ENCODE measurements at places on chromosomes 5 and 9.
A peak's percentile ranks its signal among the peaks of the same experiment; 100 is the strongest.

GRCh38 chr9:113155911-113156588 lies 5.2 kb downstream of the SLC31A2 start:
- DNase-seq, result no peak

DNA sequence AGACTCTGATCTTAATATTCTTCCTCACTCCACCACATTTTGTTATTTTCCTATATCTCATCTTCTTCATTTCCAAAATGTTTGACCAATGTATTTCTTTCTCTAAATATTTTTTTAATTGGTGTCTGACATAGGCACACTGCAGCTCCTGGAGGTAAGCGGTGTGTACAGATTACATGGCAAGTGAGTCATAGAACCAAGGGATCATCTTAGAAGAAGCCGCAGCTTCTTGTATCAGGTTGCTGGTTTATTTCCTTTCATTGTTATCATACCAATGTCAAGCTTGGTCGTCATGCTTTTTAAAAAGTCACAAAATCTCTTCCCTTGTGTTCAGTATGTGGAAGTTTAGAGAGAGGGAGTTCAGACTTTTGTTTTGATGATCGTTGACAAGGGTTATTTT lies 526.1 kb upstream of the CDH18 start:
- DNase-seq, result no peak

DNA sequence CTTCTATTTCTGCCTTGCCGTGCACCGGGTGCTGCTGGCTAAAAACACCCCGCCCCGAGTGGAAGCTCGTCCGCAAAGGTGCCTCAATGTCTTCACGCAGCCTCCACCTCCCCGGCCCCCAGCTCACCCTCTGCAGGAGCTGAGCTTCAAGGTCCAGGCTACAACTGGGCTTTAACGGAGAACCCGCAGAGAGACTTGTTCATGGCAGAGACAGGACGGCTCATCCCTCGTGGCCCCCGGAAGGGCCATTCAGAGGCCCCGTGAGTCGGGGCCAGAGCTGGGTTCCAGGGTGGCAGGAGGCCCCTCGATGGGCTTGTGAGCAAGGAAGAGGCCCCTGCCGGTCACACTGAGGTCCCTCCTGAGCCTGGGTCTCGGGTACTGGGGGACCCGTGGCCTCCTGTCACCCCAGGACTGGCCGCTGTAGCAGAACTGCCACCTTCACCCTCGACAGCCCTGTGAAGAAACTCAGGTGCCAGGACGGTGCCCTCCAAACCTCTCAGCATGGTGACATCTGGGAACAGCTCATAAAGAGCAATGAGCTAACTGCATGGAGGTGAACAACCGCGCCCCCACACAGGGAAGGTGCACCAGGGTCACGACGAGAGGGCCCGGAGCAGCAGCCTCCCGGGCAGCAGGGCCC lies 58.0 kb upstream of the UBAC1 start:
- DNase-seq, result no peak

- DNase-seq, result no peak
Measured at GRCh38 chr9:136095070-136096058, at the start of gene NACC2. Gene NACC2, minus strand, starts transcription at chr9:136095289. Its CDS starts 44,768 bp downstream, at chr9:136050521.

DNA sequence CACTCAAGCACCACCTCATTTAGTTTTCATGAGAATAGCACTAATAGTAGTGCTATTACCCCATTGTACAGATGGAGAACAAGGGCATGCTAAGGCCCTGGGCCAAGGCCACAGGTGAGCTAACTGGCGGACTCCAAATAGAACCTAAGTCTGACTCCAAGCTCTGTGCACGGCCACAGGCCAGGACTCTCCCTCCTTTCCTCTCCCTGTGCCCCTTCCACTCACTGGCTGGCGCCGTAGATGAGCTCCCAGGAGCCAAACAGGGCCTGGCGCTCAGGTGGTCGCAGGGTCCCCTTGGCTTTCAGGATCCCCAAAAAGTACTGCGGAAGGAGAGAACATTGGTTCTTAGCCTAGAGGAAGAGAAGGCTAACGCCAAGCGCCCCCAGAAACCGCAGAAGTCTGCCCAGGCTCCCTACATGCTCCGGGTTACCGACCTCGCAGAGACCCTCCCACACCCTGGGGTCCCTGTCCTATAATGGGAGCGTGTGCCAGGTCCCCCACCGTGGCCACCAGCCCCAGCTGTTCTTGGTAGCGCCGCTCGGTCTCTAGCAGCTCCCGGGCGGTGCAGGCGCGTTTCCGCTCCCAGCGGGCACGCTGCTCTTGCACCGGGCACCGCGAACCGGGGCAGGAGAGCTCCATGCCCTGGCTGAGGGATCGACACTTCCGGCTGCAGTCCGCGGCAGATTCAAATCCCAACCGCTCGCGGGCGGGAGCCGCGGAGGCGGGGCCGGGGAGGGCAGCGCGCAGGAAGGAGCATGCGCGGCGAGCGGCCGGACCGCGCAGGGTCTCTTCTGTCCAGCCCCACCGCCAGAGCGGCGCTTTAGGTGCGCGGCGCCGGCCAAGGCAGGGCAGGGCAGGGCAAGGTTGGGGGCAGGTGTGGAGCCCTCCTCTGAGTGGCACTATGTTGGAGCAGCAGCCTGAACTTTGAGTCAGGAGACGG lies at the start of gene ARHGEF39:
Gene ARHGEF39, minus strand, starts transcription at position 665 of the 940 bp plus-strand sequence. Its CDS starts 26 bp downstream, at position 639.
- DNase-seq, result peak; percentile 56

DNA sequence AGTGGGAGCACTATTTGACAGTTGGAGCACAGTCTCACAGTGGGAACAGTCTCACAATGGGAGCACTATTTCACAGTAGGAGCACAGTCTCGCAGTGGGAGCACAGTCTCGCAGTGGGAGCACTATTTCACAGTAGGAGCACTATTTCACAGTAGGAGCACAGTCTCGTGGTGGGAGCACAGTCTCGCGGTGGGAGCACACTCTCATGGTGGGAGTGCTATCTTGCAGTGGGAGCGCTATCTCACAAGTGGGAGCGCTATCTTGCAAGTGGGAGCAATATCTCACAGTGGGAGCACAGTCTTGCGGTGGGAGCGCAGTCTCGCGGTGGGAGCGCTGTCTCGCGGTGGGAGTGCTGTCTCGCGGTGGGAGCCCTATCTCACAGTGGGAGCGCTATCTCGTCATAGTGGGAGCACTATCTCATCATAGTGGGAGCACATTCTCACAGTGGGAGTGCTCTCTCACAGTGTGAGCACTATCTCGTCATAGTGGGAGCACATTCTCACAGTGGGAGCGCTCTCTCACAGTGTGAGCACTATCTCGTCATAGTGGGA lies 56.1 kb downstream of the MED10 start:
- no peak for DNase-seq

GRCh38 chr9:68991457-68991856 lies 22.5 kb downstream of the PRKACG start:
- no peak for DNase-seq

GRCh38 chr5:73435759-73436534 lies 12.6 kb downstream of the FOXD1 start:
- no peak for DNase-seq

DNA sequence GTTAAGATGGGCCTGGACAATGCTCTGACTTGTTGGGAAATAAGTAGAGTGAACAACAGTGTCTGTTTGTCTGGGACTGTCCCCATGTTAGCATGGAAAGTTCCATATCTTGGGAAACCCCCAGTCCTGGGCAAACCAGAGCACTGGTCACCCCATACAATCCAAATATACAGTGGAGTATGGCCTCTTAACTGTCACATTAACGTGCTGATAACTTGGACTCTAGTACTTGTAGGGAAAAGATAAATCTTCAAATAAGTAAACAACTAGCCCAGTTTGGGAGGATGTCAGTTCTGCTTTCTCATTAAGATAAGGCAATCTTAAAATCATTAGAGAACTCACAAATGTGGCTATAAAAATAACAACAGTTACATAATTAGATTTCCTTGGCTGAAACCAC lies 47.6 kb upstream of the JAK2 start:
- DNase-seq, result no peak

- DNase-seq, result no peak
Measured at GRCh38 chr9:90095682-90096081, 490.9 kb downstream of the GADD45G start.

GRCh38 chr9:70535546-70536323 lies 121.3 kb upstream of the KLF9 start:
- no peak for DNase-seq

GRCh38 chr9:106897236-106897635 lies 34.3 kb downstream of the ZNF462 start:
- DNase-seq, result no peak

DNA sequence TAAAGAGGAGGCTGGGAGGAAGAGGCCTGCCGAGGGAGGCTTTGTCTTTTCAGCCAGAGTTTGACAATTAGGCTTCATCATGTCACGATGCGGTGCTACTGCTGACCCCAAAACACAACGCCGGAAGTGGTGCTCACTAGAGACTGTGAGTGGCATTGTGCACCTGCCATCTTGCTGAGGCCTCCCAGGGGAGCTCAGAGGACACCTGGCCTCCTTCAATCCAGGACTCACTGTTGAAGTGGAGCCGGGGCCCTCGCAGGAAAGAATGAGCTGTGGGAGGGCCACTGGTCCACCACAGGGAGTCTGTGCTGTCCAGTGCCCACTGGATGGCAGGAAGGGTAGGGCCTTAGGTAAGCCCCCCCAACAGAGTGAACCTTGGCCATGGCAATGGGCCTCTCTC lies 12.7 kb upstream of the SLC25A48 start:
- no peak for DNase-seq

- no peak for DNase-seq
Measured at GRCh38 chr9:134822541-134822940, 58.1 kb upstream of the FCN2 start.

- DNase-seq, result no peak
Measured at GRCh38 chr5:163571744-163572143, 66.3 kb downstream of the MAT2B start.

DNA sequence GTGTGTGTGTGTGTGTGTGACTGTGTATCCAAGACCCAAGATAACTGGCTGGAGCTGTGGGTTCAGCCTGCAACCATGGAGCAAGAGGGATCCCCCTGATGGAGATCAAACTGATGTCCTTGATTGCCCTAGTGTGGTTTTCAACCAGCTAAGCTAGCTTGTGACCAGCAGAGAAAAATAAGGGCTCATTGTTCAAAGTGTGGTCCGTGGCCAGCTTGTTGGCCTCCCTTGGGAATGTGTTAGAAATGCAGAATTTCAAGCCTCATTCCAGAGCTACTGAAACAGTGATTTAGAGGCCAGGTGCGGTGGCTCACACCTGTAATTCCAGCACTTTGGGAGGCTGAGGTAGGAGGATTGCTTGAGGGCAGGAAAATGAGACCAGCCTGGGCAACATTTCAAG lies 79.9 kb downstream of the ACER2 start:
- DNase-seq, result no peak

DNA sequence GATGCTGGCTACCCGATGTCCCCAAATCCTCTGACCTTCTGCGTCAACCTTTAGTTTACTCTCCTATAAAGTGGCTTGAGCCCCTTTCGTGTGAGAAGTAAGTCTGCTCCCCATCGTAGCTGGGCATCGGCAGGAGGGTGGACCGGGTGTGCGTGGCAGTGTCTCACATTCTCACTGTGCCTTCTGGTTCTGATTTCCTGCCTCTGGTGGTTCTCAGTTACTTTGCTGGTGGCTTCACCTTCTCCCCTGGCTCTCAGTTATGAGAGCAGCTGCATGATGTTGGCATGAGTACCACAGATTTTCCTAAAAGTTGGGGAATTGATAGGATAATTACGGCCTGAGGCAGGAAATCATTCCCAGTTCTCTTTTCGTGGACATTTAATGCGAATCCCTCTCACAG lies 47.0 kb upstream of the RPS23 start:
- DNase-seq, result no peak

DNA sequence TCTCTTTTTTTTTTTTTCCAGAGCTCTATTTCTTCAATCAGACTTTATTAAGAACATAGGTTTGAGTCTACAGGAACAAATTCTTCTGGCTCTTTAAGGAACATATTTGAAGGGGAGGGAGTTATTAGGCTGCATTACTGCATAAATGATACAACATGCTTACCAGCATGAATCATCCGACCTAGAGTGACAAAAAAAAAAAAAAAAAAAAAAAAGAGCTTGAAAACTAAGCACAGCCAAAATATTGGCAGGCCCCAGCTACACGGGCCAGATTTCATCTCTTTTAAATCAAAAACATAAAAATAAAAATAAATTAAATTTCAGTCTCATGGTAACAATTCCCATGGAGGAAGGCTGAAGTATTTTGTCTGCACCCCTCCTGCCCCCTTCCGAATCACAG lies 26.3 kb downstream of the MSX2 start:
- DNase-seq, result no peak

All from activated T-helper 1 cell treated with Interleukin-2 at 50 U/mL for 16 hours (primary cell).